ENCODE measurements at places on chromosomes 2 and 18. TPM values are rescaled to one million over a fixed set of nuclear protein-coding genes. Genes with fewer than 3 reads are reported as not detected.

TLX2 gene
- 0.20 TPM for total RNA-seq

DNA sequence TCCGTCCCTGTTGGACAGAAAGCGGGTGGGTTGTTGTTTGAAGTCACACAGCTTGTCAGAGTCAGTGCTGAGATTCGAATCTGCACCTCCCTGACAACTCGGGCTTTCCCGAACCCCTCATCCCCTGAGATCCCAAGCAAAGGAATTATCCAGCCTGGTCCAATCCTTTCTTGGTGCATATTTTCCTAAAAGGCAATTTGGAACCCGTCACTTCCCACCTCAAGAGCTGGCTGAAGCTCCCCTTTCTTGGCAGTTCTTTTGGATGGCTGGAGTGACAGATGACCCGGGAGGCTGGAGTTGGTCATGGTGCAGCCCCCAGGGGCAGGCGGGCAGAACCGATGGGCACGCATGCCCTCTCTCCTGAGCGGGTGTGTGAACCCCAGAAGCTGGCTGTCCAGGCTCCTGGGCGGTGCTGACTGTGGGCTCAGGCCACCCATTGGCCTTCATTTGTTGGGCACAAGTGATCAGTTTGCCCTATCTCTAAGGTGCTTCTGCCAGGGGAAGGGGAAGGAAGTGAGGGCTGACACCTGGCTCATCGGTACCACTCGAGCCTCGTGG is 97.8 kb downstream of the ASB1 start:
- no peak for DNase-seq

- DNase-seq = no peak
Observed at GRCh38 chr2:12675352-12675795, 41.4 kb upstream of the TRIB2 start.

- DNase-seq = no peak
Observed at GRCh38 chr18:77012806-77013541, 119.6 kb downstream of the MBP start.

GRCh38 chr2:184372484-184372883 is 225.8 kb upstream of the ZNF804A start:
- no peak for DNase-seq

PRKD3 gene
- 63.8 TPM for total RNA-seq

DNA sequence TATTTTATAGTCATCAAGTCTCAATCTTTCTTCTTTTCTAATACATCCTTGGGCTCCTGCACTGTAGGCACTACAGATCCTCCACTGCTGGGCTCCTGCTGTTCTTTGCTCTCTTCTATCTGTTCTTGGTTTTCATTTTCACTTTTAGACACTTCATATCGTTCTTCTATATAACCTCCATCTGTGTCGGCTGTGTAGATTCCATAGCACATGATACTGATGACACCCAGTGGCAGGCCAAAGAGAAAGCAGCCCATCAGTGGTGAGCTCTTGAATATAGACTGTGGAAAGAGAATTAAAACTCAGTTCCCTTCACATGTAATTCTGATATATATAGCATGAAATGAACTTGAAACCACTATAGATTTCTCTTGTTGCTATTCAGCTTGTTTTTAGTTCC is 38.0 kb downstream of the TMX3 start:
- DNase-seq = no peak

GNAL gene
- total RNA-seq = 23.8 TPM

- no peak for DNase-seq
Observed at GRCh38 chr2:230640540-230641011, 72.1 kb upstream of the CAB39 start.

GRCh38 chr2:16621316-16621715 is 44.3 kb downstream of the CYRIA start:
- no peak for DNase-seq

- no peak for DNase-seq
Observed at GRCh38 chr2:38462121-38462661, 85.1 kb upstream of the ATL2 start.

GRCh38 chr2:15122915-15123314 is 438.2 kb downstream of the NBAS start:
- DNase-seq = no peak

GRCh38 chr18:9147440-9148202 is 11.0 kb downstream of the ANKRD12 start:
- DNase-seq = peak; percentile 31

DNA sequence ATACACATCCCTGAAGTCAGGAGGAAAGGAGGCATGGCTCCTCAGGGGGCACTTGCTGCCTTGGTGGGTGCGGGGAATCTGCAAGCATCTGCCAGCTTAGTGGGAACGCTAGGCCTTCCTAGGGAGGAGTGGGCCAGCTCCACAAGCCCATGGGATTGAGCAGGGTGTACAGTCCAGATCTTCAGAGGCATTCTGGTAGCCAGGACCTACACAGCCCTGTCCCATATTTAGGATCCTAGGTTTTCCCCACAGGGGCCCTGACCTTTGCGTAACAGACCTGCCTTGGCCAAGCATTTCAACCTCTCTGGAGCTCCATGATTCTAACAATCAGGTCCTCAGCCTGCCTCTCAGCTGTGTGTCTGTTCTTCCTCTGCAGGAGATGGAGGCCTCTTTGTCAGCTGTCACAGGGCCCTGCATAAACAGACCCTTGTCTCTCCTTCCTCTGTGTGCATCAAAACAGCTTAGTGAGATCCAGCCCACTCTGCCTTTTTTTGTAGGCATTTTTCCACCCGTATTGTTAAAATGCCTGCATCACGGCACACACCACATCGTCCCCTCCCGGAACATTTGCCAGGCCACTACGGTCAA is 140.2 kb upstream of the NDUFV2 start:
- DNase-seq = no peak

- no peak for DNase-seq
Observed at GRCh38 chr2:98355881-98356280, 9.6 kb downstream of the CNGA3 start.

DNA sequence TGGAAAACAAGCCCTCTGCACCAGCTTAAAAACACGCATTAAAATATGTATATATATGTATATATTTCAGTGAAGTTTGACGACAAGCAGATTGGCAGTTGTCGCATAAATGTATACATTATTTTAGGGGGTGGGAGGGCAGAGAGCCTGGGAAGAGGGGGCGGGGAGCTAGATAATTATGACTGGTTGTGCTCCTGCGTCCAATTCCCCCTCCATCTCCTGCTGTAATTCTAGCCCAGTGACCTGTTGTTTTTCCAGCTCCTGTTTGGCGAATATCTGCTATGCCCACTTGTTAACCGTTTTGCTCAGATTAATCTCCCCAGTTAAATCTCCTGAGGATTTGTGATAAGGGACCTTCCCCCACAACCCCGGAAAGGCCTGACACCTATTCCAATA is 656 bp downstream of the UNC80 start:
- no peak for DNase-seq

DNA sequence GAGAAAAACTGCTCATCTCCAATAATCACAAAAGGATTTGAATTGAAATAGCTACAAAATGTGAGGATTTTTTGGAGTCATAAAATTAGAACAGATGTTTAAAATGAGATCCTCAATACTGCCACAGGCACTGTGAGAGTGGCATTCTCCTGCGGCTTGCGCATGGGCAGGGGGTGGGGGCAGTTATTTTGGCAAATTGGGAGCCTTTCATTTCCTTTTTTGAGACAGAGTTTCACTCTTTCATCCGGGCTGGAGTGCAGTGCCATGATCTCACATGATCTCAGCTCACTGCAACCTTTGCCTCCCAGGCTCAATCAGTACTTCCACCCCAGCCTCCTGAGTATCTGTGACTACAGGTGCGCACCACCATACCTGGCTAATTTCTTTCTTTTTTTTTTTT is 42.4 kb downstream of the POMC start:
- no peak for DNase-seq

Data from H9 (cell line).